ENCODE measurements at places on chromosomes 2 and 18.

DNA sequence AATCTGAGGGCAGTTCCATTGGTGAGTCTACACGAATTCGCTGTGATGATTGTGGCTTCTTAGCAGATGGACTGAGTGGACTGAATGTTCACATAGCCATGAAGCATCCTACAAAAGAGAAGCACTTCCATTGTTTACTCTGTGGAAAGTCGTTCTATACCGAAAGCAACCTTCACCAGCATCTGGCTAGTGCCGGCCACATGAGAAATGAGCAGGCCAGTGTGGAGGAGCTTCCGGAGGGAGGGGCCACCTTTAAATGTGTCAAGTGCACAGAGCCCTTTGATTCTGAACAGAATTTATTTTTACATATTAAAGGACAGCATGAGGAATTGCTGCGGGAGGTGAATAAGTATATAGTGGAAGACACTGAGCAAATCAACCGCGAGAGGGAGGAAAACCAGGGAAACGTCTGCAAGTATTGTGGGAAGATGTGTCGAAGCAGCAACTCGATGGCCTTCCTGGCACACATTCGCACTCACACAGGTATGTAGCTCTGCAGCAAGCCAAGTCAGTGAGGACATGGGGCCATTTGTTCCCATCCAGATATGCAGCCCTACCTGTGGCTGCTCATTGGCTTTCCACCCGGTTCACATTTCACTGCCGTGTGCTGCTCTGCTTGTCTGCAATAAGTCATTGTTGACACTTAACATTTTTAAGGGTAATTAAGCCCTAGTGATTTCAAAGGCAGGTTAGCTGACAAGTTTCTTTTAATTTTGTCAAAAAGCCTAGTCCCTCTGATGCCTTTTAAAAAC, 37.7 kb downstream of the ZNF407 start:
- DNase-seq = no peak

DNA sequence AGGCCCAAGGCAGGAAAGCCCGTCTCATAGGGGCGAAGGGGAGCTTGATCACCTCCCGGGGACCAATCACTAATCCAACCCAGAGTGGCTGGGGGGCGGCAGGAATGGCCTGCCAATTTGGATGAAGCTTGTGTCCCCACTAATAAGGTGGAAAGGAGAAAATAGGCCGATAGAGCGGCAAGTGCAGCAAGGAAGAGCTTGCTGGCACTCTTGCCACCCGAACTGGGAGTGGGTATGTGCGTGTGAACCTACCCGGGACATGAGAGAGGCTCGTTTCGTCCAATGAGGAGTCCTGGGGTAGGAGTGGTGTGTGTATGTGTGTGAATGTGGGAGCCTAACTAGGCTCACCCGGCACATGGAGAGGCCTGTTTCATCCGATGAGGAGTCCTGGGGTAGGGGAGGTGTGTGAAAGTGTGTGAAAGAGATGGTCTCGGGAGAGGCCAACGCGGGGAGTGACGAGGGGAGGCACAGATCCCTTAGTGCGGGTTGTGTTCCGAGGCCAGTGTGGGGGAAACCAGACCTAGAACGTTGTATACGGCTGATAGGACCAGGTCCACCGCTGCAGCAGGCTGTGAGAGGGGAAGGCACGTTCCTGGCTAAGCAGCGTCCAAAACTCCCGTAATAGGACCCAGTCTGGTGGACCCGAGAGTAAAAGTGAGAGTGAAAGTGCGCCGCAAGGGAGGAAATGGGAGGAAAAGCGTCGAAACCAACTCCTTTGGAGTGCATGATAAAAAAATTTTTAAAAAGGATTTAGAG, 47.1 kb upstream of the SELENOI start:
- DNase-seq = no peak

DNA sequence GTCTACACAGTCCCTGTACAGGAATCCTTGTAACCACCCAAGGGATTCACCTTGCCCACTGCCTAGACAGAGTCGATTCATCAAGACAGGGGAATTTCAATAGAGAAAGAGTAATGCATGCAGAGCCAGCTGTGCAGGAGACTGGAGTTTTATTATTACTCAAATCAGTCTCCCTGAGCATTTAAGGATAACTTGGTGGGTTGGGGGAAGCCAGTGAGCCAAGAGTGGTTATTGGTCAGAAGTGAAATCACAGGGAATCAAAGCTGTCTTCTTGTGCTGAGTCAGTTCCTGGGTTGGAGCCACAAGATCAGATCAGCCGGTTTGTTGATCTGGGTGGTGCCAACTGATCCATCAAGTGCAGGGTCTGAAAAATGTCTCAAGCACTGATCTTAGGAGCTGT, 17.8 kb upstream of the FAM98A start:
- DNase-seq = no peak

GRCh38 chr18:28086670-28087552, 90.0 kb downstream of the CDH2 start:
- no peak for DNase-seq

GRCh38 chr18:43661570-43661969, 384.3 kb upstream of the SYT4 start:
- no peak for DNase-seq

DNA sequence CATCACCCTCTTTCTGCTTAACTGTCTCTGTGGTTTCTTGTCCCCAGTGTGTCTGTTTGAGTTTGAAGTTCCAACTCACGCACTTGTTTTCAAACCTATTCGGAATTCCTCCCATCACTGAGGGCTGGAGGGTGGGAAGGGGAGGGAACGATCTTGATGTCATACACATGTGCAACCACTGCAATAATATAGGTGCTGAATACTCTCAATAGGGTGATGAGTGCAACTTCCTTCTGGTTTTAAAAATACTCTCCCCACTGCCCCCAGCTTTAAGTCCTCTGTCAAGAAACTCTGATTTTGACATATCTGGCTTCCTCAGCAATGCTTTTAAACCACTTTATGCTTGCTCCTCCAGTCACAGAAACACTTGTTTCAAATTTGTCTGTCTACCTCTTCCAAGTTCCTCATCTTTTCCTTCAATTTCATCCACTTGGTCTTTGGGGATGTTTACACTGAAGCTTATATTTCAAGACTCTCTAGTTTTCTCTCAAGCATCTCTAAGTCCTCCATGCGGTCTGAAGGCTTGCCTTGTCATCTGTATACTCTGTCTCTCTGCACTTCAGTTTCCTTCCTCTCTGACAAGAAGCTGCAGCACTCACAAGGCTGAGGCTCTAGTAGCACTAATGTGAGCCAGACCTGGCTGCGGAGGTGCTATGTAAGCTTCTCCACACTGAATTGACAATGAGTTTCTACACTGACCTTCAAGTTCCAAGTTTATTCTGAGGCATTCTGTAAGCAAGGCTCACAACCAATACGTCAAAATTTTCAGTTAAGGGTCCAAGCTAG, 422.3 kb downstream of the ZEB2 start:
- no peak for DNase-seq

DNA sequence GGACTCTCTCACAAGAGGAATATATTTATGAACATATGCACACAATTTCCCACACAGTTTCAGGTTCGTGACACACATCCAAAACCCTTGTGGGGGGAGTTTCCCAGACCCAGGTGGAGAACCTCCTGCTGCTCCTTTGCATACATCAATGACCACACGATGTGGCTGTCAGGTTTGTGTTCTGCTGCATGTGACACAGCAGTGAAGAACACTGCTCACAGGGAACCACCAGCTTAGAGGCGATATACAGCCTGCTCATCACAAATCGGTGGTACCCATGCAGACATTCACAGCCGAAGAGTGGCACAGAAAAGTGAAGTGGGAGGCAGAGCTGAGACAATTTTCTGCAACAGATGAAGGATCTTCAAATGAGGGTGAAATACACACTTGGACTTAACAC, 175.6 kb upstream of the ZFP36L2 start:
- DNase-seq = no peak

All from stimulated activated CD4-positive, alpha-beta T cell treated with anti-CD3 and anti-CD28 coated beads, Interleukin-1b, Interleukin-23, amount 100 ng/mL, for 1 hour (primary cell).